T-helper 2 cell (primary cell): ENCODE measurements at places on chromosomes 13 and 19.

DNA sequence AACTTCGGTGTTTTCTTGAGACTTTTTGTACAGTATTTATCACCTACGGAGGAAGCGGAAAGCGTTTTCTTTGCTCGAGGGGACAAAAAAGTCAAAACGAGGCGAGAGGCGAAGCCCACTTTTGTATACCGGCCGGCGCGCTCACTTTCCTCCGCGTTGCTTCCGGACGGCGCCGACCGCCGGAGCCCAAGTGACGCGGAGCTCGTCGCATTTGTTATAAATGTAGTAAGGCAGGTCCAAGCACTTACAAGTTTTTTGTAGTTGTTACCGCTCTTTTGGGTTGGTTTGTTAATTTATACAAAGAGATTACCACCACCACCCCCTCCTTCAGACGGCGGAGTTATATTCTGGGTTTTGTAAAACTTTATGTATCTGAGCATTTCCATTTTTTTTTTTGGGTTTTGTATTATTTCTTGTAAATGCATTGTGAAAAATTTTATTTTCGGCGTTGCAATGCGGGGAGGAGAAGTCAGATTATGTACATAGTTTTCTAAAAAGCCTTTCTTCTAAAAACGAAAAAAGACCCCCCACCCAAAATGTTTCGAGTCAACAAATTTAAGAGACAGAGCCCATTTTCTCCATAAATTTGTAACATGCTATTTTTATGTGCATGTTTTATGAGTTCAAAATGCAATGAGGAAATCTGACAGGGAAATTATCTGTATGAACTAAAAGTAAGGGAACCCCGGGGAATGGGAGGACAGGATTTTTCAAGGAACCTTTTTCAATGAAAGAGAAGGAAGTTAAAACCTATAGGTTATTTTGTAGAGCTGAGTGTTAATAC is 2.3 kb downstream of the SOX1 start:
- DNase-seq = no peak

- peak; percentile 99 for DNase-seq
Measured at GRCh38 chr19:47112997-47113849, at the start of gene ZC3H4. TSS of gene ZC3H4 (minus strand) at chr19:47113776. CDS start at chr19:47112584, 1,192 bp downstream.

DNA sequence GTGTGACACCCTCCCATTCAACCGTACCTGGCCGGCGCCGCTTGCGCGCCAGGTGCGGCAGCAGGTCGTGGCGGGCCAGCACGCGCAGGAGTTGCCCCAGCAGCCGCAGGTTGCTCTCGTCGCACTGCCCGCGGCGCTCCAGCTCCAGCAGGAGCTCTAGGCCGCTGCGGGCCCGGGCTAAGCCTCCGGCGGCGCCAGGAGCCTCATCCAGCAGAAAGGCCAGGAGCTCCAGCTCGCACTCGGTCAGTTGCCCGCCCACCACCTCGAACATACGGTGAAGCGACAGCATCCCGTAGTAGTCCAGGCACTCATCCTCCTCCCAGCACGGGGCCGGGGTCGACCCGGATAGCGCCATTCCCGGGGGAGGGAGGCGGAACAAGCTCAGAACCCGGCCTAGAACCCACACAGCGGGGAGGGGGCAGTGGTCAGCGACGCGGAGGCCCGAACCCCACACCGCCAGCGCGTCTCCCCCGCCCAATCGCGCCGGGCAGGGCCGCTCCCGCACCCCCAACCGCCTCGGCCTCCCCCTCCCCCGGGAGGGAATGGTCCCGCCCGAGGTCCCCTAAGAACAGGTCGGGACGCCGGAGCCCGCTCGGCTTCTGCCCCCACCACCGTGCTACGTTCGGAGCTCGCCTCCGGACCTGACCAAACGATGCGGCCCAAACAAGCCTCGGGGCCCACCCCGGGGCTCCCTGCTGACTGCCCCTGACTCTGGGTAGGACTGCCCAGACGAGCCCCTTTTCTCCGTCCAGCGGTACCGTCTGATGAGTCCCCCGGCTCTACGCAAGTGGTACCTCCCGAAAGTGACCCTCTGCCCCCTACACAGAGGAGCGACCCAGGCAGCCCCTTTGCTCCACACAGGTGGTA is 591 bp downstream of the DEDD2 start:
- no peak for DNase-seq

DNA sequence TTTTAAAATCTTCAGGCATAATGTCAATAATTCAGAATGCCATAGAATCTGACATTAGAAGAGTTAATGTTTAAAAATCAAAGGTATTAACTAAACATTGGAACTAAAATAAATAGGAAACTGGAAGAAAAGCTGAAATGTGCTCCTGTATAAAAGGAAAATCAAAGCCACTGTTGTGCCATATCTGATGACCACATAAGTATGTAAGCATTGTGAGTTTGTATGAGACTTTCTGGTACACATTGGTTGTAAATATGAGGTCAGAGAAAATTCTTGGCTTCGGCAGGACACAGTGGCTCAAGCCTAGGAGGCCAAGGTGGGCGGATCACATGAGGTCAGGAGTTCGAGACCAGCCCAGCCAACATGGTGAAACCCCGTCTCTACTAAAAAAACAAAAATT is 48.3 kb upstream of the INTS6 start:
- DNase-seq = no peak

DNA sequence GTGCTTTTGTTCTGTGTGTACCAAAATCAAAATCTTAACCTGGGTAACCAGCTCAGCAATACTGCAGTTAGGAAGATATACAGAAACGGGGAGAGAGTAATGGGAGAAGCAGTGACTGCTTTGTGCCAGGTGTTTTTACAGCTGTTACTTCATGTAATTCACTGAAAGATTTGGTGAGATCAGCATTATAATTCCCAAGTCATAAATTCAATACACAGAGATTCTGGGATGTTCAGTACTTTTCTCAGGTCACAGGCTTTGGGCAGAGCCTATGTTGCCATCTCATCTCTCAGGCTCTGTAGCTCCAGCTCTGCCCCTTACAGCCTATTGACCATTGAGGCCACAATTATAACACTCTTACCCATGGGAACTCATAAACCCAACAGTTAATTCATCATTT is 138.5 kb downstream of the ZAR1L start:
- DNase-seq = no peak

- no peak for DNase-seq
Measured at GRCh38 chr19:53581871-53582279, 43.9 kb downstream of the ZNF331 start.

GRCh38 chr19:3210347-3211017 is 14.0 kb upstream of the CELF5 start:
- DNase-seq = peak; percentile 71

DNA sequence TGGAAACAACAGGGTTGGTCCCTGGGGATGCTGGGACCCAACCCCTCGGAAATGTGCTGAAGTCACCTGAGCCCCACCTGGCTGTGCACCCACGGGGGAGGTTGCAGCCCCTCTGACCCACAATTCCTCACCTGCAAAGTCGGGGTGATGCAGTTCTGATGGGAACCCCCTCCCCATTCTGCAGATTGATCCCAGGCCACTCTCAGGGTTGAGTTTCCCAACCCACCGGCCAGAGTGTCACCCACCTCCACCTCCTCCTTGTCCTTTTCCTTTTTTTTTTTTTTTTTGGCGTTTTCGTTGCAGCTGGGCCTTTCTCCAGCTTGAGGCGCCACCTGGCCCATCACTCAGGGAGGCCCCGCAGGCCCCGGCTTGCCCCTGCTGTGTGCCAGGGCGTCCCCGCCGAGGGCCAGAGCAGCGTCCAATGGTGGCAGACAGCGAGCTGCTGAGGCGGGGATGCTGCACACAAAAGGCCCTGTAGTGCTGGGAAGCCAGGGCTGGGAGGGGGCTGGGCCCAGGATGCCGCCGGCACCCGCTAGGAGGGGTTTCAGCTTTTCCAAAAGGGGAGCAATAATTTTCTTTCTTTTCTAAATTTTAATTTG is 4.6 kb downstream of the PIK3R2 start:
- no peak for DNase-seq

GRCh38 chr19:39218230-39219007 is 14.4 kb upstream of the SYCN start:
- DNase-seq = no peak

- DNase-seq = no peak
Measured at GRCh38 chr19:16073481-16073880, 2.8 kb upstream of the TPM4 start.

GRCh38 chr19:1279782-1280341 is 4.5 kb downstream of the FAM174C start:
- peak; percentile 59 for DNase-seq

GRCh38 chr19:2358548-2359173 is 1.4 kb upstream of the TMPRSS9 start:
- no peak for DNase-seq

DNA sequence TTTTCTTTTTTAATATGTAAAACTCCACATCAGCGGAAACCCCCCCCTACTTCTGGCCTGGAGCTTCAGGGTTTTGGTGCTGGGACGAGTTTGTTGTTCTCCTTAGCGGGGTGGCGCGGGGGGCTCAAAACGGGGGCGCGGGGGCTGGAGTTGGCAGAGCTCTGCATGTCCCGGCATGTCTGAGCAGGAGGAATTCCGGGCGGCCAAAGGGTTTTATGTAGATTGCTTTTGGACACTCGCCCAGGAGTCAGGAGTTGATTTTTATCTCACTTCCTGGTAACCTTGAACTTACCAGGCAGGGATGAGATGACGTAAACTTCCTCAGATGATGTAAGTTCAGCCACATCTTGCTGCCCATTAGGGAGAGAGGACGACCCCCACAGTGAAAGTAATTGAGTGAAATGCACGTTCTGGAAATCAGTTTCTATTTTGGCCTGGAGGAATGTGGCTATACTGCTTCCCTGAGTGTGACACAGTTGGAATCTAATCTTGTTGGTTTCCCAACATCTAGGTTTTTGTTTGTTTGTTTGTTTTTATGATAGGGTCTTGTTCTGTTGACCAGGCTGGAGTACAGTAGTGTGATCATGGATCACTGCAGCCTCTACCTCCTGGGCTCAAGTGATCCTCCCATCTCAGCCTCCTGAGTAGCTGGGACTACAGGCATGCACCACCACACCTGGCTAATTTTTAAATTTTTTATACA is 21.0 kb upstream of the GDF15 start:
- DNase-seq = no peak

DNA sequence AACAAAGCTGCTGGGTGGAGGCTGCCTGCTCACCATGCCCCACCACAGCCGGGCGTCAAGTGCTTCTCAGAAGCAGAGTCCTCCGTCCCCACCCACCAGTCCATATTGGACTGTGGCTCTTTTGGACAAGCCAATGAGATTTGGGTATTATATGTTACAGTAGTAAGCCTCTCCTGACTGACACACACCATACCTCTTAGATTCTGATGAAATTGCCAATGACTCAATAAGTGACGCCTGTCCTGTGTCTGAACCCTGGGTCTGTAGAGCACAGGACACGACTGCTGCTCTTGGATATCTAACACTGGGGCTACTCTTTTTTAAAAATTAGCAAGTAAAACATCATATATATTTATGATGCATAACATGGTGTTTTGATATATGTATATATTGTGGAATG is 44.8 kb upstream of the UBAC2 start:
- no peak for DNase-seq

DNA sequence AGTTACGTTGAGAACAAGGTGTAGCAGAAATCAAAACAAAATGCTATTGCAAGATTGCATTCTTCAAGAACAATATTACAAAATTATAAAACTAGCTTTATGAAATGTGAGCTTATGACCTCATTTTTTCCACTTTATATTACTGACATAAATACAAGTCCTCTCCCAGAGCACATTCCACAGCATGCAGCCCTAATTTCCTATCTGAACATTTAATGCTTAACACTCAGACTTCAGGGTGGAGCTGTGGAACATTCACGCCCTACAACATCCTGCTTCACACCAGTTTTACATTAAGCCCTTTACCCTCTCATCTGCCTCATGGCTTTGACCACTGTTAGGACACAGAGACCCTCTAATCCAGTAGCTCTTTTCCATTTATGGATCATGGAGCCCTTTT is 65.5 kb downstream of the EPSTI1 start:
- no peak for DNase-seq

DNA sequence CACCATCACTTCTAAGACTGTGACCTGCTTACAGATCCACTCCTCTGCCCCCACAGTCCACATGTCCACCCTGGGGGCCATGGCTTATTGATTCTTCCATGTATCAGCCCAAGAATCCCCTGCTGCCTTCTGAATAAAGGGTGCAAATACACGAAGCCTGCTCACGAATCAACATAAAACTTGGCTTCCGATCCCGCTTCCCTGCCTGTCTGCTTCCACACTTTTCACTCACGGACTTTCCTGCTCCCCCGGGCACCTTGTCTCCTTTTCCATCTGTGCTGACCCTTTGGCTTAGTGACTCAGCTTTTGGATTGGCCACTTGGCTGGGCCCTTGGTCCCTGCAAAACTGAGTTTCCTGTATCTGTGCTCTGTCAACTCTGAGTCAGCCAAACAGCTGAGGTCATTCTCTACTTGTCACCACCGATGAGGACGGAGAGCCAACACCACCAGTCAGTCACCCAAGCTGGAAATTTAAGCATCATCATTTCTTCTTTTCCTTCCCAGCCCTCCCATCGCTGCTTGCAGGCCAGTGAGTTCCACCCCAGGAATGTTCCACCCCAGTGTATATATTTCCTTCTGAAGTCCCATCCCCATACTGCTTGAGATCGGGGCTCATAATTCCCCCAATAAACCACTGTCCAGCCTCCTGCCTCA is 11.4 kb upstream of the USP12 start:
- no peak for DNase-seq

DNA sequence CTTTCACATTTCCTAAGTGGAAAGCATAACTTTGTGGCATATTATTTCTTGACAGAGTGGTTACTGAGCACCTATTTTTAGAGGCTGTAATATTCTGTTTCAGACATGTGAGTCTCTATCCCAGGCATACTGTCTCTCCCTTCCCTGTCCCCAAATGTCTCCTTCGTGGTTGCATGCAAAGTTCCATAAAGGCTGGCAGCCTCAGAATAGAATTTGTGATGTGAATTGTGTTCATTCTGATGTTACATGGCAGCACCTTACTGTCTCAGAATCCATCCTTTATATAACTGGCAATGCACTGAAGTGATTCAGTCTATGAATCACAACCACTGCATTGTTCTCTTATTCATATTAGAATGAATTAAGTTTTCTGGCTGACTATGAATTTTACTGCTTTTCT is 89.0 kb upstream of the SLC7A1 start:
- DNase-seq = no peak

- no peak for DNase-seq
Measured at GRCh38 chr13:34000955-34001354, 183.0 kb downstream of the RFC3 start.
